ENCODE measurements at places on chromosomes 5 and 9. TPM values are rescaled to one million over a fixed set of nuclear protein-coding genes. Genes with fewer than 3 reads are reported as not detected.

The CFAP157 gene
- not detected for total RNA-seq

The PCDHGC3 gene
- total RNA-seq, result 1.8 TPM

The LECT2 gene
- total RNA-seq, result not detected

The PCDHA11 gene
- total RNA-seq, result not detected

All from natural killer cell treated with Interleukin-12 subunit alpha and Interleukin-12 subunit beta and Interleukin-15 and Interleukin-18, amount 100 ng/mL, for 72 hours (primary cell).